ENCODE measurements at places on chromosomes 7 and 10. TPM values are rescaled to one million over a fixed set of nuclear protein-coding genes. Genes with fewer than 3 reads are reported as not detected.

- DNase-seq: no peak
Observed at GRCh38 chr10:65234261-65234660, 1691.6 kb upstream of the LRRTM3 start.

DNA sequence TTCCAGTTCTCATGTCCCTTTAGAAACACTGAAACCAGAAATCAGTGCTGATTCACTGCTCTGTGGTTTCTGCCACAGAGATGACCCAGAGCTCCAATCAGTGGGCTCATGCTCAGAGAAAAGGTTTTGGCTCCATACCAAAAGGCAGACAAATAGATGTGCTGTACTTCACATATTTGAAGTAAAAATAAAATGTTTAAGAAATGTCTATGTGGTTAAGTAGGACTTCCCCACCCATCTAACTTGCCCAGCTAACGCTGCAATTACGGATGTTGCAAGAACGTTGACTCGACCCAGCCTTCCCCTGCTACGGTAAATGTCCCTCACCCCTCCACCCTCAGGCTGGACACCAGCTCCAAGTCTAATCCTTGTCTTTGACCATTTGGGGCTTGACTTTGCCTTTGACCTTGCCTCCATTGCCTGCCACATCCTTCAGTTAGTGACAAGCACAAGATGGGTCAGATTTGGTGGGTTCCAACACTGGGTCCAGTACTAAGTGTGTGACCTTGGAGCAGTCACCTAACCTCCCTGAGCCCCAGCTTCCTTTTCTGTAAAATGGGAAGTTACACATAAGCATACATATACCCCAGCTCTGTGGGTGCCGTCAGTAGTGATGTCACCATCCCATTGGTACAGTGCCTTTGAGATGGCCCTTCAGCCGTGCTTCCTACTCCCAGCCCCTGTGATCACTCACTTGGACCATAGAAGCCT, 95.8 kb downstream of the CHST15 start:
- no peak for DNase-seq

DNA sequence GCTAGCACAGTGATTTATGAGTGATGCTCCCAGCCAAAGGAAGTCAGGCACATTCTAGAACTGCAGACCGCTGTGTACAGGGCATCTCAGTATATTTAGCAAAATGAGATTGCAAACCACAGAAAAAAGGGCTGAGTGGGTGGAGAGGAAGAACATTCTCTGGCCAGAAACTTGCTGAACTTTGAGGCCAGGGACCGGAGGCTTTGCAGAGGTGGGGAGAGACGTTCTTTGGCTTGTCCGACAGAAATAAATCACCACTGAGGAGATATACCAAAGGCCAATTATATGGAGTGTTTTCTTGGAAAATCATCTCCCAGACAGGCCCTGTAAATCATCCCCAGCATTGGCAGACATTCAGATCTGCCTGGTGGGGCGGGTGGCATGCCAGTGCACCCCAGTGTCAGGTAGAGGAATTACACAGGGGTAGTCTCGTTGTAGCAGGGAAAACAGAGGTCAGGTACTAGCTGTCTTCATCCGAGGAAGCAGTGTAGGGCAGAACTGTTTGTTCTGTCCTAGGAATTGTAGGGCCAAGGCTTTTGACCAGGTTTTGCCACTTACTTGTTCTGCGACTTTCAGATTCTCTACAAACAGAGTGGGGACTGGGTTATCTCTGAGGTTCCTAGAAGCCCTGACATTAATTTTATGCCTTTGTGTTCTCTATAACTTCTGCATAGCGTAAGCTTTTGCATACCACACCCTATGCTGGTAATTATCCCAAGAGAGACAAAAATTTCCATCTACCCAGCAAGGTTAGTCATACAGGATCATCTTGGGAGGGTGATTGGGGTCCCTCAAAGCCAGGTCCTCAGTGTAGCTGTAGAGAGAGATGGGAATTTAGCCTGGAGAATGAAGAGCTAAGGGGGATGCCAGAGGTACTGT, 655.6 kb downstream of the LRMDA start:
- peak; percentile 61 for DNase-seq

DNA sequence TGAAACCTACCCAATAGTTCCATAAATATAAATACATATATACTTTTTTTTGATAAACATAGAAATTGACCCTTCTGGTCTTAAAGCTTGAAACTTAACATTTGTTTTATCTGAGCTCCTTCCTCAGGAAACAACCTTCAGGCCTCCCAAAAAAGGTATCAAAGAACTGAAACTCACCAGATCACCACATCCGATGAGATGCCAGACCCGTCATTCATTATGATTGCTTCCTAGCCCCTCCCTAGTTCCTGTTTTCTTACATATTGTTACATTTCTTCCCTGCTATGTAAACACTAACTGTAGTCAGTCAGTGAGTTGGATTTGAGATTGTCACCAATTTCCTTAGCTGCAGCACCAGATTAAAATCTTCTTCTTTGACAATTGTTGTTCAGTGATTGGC, 663.6 kb downstream of the PCDH15 start:
- DNase-seq: no peak

GRCh38 chr7:76009672-76010600, 15.5 kb upstream of the TMEM120A start:
- DNase-seq: no peak

DNA sequence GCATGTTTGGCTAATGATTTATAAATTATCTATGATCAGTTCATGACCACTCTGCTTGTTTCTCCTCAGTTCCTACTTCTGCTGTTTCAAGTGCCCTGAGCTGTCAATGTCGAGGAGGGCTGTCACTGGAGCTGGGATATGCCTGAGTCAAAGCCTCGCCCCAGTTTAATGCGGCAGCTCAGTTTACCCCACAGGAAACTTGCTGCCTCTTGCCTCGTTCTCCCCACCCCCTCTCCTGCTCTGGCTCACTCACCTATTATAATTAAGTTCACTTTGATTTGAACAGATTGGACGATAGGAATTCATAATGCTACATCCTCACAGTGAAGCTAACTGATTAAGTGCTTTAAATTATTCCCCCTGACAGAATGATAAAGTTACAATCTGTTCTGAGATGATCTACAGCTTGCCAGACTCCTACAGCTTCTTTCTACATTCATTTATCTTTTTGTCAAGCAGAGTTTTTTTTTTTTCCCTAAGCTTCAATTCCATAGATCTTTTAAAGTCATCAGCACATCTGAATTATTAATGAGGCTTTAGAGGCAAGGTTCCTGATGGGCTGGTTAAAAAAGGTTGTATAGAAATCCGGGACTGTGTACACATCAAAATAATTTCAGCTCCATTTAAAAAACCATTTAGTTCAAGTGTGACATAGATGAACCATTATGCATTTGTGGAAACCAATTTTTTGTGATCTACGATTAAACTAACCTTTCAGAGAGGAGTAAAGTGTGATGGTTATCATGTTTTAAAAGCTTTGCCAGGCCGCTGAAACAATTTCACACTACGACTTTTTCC, 758.3 kb downstream of the KCNMA1 start:
- DNase-seq: no peak

GRCh38 chr10:32148864-32149251, 92.6 kb upstream of the KIF5B start:
- no peak for DNase-seq

DNA sequence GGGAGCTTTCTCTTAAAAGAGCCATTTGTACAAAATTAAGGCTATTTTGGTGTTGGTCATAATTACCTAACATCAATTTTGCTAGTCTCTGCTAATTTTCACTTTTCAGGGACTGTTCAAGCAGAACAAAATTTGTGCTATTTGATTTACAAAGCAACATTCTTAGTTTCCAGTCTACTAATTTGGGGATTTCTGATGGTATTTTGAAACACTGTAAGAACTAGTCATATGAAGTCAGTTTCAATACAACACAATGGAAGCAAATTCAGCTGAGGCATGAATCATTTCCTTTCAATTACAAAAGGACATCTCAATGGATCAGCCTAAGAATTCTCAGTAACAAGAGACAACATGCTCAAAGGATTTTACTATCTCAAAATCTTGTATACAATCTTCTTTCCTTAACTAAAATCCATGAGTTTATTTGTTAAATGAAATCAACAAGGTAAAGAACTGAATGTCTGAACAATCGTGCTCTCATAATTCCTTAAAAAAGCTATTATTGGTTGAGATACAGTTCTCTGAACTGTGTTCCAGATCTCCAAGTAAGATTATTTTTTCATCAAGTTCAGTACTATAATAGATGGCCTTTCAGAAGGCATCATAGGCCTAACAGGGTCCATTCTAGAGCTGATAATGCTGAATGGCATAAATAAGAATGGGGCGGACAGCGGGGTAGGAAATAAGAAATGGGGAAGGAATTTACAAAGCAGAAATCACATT, 144.6 kb downstream of the NRCAM start:
- DNase-seq: no peak

DNA sequence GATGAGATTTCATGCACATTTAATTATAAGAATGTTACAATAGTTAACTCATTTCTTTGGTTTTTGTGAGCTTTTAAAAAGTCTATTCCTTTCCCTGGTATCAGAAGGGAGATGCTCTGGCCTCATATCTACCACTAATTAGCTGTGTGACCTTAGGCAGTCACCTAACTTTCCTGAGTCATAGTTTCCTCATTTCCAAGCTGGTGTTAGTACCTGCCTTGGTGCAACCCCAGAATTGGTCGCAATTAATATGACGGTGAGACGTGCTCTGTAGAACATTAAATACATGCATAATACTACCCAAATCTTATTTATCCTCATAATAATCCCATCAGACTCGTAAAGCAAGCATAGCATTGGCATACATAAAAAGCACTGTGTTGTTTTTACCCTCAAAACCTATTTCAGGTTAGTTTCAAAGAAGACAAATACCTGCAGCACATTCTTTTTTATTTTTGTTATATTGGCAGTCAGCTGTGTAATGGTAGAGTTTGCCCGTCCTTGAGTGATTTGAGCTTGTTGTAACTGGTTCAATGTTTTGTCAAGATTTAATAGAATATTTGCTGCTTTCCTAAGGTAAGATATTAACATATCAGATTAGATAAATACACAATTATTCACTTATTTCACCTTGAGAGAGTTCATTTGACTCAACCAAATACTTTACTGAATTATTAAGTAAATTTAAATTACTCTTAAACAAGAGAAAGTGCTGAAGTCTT, 31.0 kb upstream of the LAMB1 start:
- DNase-seq: no peak

DNA sequence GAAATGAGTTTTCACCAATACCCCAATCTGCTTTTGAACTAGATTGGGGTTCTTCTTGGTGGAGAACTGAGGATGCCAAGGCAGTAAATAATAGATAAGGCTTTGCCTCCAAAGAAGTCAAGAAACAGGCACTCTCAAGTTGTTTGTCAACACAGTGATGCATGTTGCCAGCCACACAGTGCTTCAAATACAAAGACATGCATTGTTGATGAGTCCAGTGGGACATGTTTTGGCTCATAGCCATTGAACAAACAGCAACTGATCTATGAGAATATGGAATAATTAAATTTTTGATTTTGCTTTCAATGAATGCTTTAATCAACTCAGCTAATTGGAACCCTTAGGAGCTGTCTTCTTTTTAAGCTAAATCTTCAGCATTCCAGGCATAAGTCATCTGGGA, 346.4 kb downstream of the THSD7A start:
- DNase-seq: no peak

- DNase-seq: no peak
Observed at GRCh38 chr7:121761399-121761798, 111.6 kb upstream of the PTPRZ1 start.

GRCh38 chr10:103793429-103793828, 61.9 kb downstream of the SH3PXD2A start:
- no peak for DNase-seq

DNA sequence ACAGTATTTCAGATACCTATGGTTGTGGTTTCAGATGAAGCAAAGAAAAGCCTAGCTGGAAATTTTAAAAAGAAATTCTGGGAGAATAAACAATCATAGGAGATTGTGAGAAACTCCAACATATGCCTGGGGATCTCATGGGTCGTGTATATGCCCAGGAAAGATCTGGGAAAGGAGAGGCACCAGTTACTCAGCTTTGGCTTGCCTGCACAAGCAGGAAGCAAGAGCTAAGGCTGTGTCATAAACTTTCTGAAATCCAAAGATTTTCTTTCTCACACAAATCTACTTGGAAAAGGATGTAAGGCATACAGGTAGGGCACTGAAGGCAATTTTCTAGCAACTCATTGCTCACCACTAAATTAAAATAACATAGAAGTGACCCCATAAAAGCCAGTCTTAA, 373.6 kb downstream of the CDC14C start:
- no peak for DNase-seq

DNA sequence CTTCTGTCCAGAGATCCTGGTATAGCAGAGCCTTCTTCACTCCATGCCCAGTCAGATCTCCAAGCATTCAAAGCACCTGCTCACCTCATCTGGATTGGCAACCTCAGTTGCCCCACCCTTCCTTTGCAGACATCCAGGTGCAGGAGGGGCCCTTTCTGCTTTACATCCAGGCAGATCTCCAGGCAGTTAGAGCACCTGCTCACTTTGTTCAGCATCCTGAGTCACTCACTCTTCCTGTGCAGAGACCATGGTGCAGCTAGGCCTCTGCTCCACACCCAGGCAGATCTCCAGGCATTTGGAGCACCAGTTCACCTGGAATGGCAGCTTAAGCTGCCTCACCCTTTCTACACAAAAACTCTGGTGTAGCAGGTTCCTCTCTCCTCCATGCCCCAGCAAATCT, 153.1 kb downstream of the CDK14 start:
- DNase-seq: no peak

- no peak for DNase-seq
Observed at GRCh38 chr10:125201108-125201524, 40.8 kb upstream of the CTBP2 start.

- DNase-seq: no peak
Observed at GRCh38 chr7:330511-331230, 40.7 kb downstream of the FOXL3 start.

- no peak for DNase-seq
Observed at GRCh38 chr7:108079648-108080591, 50.2 kb downstream of the LAMB4 start.

DNA sequence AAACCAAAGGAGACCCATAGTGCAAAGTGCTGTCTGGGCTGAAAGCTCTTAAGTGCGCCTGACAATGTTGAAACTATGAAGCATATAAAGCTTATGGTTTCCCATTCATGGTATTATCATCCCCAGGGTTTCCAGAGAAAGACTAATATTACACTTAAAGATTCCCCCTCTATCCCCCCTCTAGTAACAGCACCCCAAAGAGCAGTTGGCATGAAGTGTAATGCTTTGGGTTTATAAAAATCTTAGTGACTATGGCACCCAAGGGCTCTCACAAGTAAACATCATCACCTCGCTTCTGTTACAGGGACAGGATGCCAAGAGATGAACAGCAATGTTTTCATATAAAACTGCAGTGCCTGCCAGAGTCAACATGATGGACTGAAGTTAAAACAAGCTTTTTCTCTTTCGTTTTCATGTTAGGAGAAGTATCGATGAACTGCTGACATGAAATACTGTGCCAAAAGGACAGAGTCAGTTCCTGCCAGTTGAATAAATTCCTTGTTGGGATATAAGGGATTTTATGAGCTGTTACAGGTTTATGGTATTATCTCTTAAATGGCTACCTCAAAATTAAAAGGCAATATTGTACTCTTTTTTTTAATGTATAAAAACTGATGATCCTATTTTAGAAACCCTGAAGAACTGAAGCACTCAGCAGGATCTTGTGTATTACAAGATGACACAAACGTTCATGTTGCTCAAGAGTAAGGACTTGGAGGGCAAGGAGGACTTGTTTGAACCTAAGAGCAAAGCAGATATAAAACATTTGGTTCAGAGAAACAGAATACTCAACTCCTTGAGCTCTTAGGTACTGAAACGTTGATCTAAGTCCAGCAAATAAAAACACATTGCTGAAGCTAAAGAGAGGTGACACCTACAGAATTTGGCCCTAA, 203.7 kb upstream of the IMMP2L start:
- no peak for DNase-seq

The AKR1C3 gene
- total RNA-seq: 4.6 TPM

The FAS gene
- 5.4 TPM for total RNA-seq

The SHTN1 gene
- total RNA-seq: 13.9 TPM

The CALML3 gene
- total RNA-seq: not detected

The TAS2R4 gene
- total RNA-seq: 1.3 TPM

The HPSE2 gene
- total RNA-seq: 0.58 TPM

Data from H1 (cell line).